ENCODE measurements at places on chromosomes 1 and 21. TPM values are rescaled to one million over a fixed set of nuclear protein-coding genes. Genes with fewer than 3 reads are reported as not detected.

- DNase-seq, result no peak
These were observed 24.3 kb downstream of the SKI start for GRCh38 chr1:2252423-2252822.

DNA sequence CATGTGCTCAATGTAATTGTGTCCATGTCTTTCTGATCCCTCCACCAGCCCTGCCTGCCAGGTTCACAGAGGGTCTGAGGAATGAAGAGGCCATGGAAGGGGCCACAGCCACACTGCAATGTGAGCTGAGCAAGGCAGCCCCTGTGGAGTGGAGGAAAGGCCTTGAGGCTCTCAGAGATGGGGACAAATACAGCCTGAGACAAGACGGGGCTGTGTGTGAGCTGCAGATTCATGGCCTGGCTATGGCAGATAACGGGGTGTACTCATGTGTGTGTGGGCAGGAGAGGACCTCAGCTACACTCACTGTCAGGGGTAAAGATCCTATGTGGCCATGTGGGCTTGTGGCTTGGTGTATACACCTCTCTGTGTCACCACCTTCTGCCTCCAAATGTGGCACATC is 91.4 kb downstream of the OBSCN start:
- DNase-seq, result no peak

- no peak for DNase-seq
These were observed 370.1 kb upstream of the NR5A2 start for GRCh38 chr1:199657449-199657848.

DNA sequence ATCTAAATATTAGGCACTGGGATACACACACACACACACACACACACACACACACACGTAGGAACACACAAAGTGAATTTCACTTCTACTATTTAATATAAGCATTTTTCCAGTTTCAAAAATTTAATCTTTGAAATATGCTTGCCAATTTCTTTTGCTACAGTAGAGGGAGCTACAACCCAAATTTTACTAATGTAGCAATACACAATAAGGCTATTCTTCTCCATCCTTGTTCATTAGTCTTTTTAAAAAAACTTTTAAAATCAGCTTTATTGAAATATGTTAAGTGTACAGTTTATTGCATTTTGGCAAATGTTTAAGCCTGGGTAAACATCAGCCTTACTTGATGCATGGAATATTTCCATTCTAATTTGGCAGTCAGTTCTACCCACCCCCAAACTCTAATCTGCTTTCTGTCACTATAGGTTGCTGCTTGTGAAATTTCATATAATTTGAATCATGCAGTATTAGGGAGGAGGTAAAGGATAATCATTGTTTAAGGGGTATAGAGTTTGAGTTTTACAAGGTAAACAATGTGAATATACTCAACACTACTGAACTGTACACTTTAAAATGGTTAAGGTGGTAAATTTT is 93.0 kb upstream of the TENT5C start:
- no peak for DNase-seq

GRCh38 chr1:4019147-4019521 is 119.1 kb upstream of the C1orf174 start:
- DNase-seq, result no peak

- DNase-seq, result no peak
These were observed 22.0 kb upstream of the ZBTB18 start for GRCh38 chr1:244029124-244029523.

GRCh38 chr1:29865051-29865450 is 628.7 kb downstream of the PTPRU start:
- no peak for DNase-seq

GRCh38 chr1:162187687-162188276 is 118.3 kb downstream of the NOS1AP start:
- DNase-seq, result no peak

- no peak for DNase-seq
These were observed 218.7 kb downstream of the PATJ start for GRCh38 chr1:61961009-61961408.

DNA sequence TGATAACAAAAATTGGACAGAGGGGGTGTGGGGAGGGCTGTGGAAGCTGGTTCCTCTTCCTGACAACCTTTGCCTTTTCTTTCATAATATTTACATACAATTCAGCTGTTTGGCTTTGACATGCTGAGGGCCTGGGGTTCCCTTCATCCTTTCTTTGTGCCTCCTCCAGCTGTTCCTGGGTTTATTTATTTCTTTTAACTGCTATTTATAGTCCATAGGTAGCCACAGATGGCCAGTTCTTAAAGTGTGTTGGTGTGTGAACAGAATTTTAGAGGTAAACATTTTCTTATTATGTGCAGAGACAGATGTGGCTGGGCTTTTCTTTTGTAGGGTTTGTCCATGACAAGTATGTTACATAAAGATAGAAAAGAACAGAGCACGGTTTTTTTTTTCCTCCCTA is 34.1 kb upstream of the CNIH3 start:
- no peak for DNase-seq

- no peak for DNase-seq
These were observed 26.0 kb downstream of the ROR1 start for GRCh38 chr1:63799820-63800219.

DNA sequence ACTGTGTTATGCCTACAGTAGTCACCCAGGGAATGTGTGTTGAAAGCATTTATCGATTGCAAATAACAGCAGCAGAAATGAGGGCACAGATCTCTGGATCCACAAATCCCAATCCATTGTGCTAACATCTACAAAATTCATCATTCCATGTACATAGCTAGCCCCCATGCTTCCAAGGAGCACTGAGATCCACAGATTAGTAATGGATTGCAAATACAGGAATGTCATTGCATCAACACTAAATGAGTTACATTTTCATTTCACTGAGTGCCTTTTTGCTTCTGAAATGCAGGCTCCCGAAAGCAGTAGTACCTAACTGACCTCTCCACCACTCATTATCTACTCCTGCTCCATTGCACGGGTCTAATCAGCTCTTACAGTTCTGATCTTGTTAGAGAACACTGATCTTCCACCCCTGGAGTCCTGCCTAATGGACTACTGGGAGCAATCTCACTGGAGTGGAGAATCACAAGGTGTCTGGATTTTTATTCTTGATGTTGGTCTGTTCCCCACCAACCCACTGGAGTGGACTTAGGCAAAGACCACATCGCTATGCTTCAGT is 30.5 kb downstream of the ASTN1 start:
- no peak for DNase-seq

DNA sequence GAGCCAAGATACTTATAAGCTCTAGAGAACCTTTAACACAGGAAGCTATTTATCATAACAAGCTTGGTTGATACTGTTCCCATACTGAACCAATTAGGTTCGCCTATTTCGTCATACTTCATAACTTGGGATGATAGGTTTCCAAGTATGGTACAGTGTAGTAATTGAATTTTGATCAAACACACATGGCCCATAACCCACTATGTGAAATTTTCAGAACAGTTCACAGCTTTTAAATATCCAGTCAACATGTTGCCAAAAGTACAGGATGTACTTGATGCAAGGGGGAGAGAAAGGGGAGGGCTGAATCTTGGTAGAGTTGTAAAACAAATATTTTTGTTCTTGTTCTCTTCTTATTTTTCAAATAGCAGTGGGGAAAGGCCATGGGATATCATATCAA is 86.6 kb downstream of the TM2D1 start:
- no peak for DNase-seq

GRCh38 chr1:201221201-201221846 is 30.7 kb downstream of the IGFN1 start:
- no peak for DNase-seq

GRCh38 chr1:107142140-107142542 is 1.3 kb downstream of the NTNG1 start:
- DNase-seq, result peak; percentile 16

DNA sequence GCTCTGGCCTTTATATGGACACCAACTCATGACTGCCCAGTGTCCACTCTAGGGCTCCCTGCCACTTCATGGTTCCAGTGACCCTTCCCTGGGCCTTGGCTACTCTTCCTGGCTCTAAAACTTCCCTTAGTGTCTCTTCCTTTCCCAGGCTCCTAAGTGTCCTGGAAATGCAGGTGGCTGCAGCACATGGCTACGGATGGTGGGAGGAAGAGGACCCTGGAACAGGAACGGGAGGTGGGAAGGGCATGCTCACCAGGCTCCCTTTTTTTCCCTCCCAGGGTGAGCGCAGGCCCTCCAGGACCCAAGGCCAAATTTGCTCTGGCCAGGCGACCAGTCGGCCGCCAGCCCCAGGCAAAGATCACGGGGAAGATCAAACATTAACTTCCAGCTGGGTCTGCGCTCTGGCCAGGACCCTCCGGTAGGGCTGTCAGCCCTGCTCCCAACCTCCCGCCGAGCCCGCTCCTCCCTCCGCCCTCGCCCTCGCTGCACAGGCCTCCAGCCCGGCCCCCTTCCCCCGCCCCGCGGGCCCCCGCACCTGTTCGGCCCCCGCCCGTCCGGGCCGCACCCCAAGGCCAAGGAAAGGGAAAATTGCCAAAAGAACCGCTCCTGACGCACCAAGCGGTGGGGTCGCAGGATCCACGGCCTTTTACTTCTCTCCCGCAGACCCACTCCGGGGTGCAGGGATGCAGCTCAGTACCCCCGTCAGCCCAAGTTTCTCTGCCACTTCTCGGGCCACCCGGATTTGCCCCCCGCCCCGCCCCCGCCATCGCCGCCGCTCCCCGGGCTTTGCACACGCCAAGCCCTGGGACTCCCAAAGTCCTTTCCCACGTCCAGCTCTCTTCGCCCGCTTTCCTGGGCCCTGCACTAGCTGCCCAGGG is 894 bp downstream of the TCEA3 start:
- peak; percentile 93 for DNase-seq

DNA sequence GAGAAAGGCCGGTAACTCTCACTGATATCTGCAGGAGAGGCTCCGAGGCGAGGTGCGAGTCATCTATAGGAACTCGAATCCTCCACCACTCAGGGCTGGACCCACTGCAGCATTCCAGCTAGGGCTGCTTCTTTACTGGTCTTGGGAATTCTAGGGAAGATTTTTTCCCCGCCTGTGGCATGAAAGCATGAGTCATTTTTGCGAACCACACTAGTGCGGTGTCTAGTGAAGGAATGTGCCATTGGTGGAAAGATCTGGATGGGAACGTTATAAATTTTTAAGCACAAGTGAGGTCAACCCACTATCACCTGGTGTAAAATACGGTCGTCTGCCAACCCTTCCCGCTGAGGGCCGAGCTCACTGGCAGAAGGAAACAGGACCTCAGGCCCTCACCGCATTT is 49.7 kb downstream of the SYF2 start:
- DNase-seq, result no peak

- peak; percentile 64 for DNase-seq
These were observed 34.2 kb upstream of the GNPAT start for GRCh38 chr1:231206856-231207255.

DNA sequence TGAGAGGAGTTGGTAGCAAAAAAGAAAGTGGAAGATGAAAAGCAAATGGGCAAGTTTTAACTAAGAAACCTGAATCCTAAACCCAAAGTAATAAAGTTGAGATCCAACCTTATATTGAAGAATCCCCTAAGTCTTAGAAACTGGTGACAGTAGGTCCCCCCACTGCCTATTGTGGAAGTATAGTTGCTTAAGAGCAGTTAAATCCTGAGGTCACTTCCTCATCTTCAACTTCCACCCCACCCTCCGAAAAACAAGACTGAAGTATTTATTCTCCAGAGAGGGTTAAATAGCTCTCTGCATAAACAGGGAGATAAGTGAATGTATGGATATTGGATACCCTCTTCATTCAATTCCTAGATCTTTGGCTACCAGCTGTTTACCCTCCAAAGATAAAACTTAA is 3.3 kb upstream of the DSTYK start:
- no peak for DNase-seq

DNA sequence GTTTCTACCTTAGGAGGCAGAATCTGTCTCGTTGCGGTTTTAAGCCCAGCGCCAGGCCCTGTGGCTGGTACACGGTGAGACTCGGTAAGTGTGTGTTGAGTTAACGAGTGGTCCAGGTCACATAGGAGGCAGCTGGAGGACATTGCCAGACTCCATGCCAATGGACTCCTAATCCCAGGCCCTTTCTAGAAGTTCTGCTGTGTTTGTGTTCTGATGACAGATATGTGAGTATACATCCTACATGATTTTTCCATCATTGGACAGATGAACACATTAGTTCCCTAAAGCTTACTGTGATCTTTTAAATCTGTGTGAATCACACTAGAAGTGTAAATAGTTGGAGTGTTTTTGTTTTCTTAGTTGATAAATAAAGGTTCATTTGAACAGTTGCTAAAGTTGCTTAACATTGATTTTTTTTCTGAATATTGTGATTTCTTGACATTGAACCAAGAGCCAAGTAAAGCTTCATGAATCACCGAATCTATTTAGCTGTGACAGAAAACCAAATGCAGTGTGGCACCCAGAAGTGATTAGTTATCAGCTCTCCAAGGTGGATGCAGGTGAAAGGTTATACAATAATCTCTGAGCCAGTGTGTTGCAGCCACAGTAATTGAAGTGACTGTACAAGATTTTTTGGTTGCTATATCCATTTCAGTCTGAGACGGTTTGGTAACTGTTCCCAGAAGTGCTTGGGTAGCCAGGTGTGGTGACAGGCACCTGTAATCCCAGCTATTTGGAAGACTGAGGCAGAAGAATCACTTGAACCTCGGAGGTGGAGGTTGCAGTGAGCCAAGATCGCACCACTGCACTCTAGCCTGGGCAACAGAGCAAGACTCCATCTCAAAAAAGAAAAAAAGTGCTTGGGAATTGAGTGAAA is 46.3 kb downstream of the DOP1B start:
- no peak for DNase-seq

- no peak for DNase-seq
These were observed 8.8 kb downstream of the FMO1 start for GRCh38 chr1:171256940-171257606.

GRCh38 chr1:155026154-155026553 is 7.4 kb downstream of the DCST2 start:
- DNase-seq, result peak; percentile 64

Gene ARV1
- total RNA-seq, result 16.5 TPM

Gene CACNA1S
- not detected for total RNA-seq

Gene ADAM15
- total RNA-seq, result 35.0 TPM

Gene FMO3
- not detected for total RNA-seq

Gene TDRD10
- total RNA-seq, result 0.38 TPM

Gene LMX1A
- total RNA-seq, result 0.59 TPM

All from H7 (cell line).